ENCODE measurements at places on chromosomes 4 and X.

- DNase-seq = no peak
Observed at GRCh38 chr4:99156992-99157391, 12.9 kb upstream of the ADH4 start.

GRCh38 chrX:154411981-154412340, 622 bp downstream of the TAFAZZIN start:
- no peak for DNase-seq

DNA sequence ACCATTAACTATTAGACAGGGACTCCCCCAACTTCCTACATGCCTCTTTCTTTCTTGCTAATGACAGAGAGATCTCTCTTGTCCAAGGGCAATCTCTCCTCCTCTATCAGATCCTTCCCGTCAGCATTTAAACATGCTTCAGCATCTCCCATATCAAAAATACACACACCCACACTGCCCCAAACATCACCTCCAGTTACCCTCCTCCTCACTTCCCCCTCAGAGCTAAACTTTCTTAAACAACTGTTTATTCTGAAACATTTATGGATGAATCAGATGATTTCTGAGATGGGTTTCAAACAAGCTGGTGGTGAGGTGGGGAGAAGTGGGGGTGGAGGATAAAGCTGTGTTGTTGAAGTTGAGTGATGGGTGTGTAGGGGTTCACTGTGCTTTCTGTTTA, 23.5 kb downstream of the USP46 start:
- DNase-seq = no peak

GRCh38 chrX:120549483-120550452, 11.0 kb downstream of the CUL4B start:
- DNase-seq = no peak

DNA sequence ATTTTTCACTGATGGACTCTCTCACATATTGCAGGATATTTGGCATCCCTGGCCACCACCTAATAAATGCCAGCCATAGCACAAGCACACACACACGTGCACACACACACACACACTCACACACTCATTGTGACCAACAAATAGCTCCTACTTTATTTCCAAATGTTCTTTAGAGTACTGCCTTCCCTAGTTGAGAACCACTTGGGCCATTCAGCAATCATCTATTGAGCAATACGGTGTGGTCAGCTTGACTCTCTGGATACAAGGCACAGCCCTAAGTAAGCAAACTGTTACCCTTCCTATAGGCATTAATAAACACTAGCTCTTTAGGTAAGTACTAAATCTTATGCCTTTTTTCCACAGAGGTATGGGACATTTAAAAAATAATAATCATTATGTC, 21.1 kb downstream of the CORIN start:
- DNase-seq = no peak

DNA sequence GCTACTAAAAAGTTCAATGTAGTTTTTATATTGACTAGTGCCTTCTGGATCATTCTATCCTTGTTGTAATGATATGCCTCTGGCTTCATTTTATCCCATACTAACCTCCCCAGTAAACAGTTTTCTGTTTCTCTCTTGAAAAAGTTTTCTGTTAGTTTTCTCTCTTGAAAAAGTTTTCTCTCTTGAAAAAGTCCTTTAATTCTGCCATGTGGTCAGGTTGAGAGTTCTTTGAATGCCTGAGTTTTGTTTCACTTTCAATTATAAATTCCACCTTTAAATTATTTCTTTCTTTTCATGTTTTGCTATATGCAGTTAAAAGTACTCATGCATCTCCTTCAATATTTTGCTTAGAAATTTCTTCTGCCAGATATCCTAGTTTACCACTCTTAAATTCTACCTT, 1139.6 kb downstream of the STPG2 start:
- no peak for DNase-seq

DNA sequence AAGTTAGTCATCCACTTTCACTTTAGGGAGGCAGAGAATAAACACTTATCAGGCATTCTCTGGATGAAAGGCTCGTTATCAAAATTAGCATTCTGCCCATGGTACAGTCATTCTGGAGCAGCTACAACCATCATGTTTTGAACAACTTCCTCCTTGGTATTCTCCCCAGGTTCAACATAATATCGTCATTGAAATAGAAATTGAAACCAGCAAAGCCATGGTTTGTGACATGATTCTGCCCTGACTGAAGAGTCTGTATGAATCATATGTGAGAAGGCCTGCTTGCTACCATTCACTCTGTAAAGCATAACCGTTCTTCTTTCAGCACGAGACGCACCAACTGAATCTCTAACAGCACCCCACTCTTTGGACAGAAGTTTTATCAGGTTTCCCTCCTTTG, 127.5 kb upstream of the RADX start:
- DNase-seq = no peak

GRCh38 chr4:87657525-87657924, 7.4 kb downstream of the DMP1 start:
- no peak for DNase-seq

DNA sequence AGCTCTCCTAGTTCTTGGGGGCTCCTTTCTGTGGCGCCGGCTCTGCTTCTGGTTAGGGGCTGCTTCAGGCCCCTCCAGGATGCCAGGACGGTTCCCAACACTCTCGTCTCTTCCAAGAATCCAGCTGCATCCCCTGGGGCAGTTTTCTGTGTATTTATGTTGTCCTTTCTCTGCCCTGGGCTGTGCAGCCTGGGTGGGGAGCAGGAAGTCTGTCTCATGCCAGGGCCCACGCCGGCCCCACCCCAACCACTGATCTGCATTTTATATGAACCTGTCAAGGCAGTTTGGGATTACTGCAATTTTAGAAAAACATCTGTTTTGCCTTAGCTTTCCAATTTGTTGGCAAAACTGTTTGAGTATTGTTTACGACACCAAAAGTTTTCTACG, 14.6 kb downstream of the CTBP1 start:
- no peak for DNase-seq

- DNase-seq = no peak
Observed at GRCh38 chr4:158865520-158866177, 96.8 kb downstream of the FNIP2 start.

GRCh38 chr4:18401425-18401824, 379.9 kb upstream of the LCORL start:
- DNase-seq = no peak

DNA sequence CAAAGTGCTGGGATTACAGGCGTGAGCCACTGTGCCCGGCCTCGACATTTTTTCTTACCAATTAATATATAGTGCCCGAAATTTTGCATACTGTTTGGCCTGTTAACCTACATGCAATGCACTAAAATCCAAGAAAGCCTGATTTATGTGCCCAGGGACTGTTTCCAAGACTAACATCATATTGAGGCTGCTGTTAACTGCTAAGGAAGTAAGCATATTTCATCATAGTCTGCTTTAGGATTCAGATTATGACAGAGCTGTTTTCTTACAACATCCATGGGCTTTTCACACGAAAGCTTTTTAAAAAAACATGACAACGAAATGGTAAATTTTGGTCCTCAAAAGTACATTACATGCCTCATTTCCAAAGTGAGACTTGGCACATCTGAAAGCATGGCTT, 84.4 kb downstream of the STOX2 start:
- no peak for DNase-seq

- no peak for DNase-seq
Observed at GRCh38 chrX:74080165-74080564, 223.8 kb upstream of the ZCCHC13 start.

DNA sequence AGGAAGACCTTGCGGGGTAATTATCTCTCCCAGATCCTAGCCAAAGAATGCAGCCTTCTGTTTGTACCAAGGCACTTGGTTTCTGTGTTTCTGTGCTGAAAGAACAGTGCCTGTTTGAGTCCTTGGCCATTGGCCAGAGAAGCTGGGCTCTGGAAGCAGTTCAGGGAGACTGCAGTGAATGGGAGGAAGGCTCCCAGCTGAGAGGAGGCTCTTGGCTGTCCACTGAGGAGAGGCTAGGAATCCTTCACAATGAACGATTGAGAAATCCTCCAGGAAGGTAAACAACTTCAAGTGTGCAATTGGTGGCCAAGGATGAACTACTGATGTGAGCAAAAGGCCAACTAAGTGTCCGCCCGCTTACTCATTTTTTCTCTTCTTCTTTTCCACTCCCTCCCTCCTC, 61.3 kb downstream of the HS3ST1 start:
- DNase-seq = no peak

All from activated CD8-positive, alpha-beta memory T cell treated with anti-CD3 and anti-CD28 coated beads for 1 hour (primary cell).